SK-N-SH (cell line): ENCODE measurements at places on chromosomes 13 and 19. TPM values are rescaled to one million over a fixed set of nuclear protein-coding genes. Genes with fewer than 3 reads are reported as not detected.
A peak's percentile ranks its signal among the peaks of the same experiment; 100 is the strongest.

NXNL1 gene
- not detected in 2 replicates for polyA plus RNA-seq

DNA sequence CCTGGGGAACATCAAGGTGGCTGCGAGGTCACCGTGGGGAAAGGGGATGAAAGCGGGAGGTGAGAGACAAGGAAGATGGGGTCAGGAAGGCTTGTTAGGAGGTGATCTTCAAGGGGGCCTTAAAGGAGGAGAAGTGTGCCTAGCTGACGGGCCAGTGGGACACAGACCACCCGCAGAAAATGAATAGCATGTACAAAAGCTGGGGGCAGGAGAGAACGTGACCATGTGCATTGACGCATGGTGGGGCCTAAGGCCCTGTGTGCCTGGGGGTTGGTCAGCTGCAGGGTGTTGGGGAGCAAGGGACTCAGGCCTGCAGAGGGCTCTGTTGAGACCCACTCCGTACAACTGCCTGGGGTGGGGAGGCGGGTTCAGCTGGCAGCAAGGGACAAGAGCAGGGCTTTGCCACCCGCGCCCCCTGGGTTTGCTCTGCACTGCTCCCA lies 5.9 kb downstream of the RAB8A start:
- DNase-seq = no peak

DNA sequence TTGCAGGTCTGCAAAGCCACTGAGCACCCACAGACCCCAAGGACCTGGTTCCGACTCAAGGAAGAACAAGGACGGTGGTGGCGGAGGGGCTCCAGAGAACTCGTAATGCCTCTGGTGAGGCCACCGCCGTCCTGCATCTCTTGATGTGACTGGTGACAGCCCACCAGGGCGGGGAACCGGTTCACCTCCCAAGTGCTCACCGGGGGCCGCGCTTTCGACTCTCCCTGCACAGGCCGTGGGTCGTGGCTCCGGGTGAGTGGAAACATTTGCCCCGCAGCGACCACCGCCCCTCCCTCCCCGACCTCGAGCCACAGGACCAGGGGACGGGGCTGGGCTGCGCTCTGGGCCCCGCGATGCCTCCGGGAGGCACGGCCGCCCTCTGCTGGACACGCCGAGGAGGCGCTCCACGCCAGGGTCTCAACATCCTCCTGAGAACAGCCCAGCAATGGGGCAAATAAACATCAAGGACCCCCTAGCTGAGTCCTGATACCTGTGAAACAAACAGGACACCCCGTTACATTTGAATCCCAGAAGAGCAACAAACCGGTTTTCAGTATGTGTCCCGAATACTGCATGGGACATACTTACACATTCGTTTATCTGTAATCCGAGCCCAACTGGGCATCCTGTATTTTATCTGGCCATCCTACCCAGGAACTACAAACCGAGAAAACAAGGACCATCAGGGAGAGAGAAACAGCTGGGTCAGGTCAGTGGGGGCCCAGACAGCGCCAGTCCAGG lies 3.9 kb upstream of the PLPP2 start:
- DNase-seq = peak; percentile 65

DNA sequence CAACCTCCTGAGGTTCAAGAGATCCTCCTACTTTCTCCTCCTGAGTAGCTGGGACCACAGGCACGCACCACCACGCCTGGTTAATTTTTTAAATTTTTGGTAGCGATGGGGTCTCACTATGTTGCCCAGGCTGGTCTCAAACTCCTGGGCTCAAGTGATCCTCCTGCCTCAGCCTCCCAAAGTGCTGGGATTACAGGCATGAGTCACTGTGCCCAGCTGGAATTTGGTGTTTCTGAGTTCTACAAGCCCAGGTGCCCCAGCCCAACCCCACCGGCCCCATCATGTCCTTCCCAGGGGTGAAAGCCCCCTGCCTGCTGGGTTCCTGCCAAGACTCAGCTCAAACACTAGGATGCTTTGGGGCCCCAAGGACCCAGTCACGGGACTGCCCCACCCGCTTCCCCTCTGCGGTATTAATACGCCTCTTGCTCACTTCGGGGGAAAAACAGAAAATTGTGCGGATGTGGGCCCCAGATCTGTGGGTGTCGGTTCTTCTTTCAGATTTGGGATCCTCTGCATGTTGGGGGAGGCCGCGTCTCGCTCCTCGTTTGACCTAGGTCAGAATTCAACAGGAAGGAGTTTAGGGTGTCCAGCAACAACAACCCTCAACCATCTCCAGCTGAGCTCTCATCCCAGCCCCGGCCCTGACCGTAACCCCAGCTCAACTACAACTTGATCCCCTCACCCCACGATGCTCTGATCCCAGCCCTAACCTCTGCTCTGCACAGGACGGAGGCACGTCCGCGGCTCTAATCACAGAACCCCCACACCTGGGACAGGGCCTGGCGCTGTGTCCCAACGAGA lies 3.7 kb upstream of the FCER2 start:
- no peak for DNase-seq

DNA sequence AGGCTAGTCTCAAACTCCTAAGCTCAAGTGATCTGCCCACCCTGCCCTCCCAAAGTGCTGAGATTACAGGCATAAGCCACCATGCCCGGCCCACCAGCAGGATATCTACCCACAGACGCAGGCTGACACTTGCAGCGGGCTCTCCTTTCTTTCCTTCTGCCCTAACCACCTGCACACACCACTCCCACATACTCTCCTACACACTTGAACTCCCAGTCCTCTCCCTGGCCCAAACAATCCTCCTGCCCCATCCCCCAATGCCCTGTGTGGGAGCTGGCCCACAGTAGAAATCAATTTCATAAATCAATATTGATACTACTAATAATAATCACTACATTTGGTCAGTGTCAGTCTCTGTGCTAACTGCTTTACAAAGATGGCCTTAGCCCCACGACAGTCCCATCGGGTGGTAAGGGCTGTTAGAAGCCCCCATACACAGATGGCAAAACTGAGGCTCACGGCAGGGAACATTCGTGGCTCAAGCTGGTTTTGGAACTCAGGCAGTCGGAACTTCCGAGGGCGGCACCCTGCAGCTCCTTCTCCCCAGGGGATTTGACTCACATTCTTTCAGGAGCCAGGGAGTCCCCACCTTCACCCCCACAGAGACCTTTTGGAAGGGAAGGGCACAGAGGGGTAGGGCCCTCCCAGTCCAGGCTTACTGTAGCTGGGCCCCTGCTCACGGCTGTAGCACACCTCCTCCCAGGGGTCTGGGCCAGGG lies 3.4 kb upstream of the DPF1 start:
- DNase-seq = no peak

GRCh38 chr13:56923626-56924140 lies 217.0 kb upstream of the PRR20A start:
- no peak for DNase-seq

DNA sequence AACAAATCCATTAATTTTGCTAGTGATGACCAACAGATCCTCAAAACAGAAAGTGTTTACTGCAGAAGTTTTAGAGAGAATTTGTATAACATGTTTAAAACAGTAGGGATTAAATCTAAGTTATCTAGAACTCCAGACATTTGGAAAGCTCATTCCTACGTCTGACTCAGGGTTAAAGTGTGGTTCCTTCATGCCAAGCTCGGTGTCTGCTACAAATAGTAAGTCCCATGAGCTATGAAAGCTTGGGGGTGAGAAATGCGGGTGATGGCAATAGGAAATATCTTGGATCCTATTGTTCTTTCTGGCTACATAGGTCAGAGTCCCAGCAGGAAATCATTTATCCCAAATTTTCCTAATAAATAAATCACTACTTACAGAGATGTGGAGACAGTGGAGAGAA lies 867.1 kb downstream of the UQCRFS1 start:
- DNase-seq = no peak
